ENCODE measurements at places on chromosomes 13 and 19. TPM values are rescaled to one million over a fixed set of nuclear protein-coding genes. Genes with fewer than 3 reads are reported as not detected.
A peak's percentile ranks its signal among the peaks of the same experiment; 100 is the strongest.

DNA sequence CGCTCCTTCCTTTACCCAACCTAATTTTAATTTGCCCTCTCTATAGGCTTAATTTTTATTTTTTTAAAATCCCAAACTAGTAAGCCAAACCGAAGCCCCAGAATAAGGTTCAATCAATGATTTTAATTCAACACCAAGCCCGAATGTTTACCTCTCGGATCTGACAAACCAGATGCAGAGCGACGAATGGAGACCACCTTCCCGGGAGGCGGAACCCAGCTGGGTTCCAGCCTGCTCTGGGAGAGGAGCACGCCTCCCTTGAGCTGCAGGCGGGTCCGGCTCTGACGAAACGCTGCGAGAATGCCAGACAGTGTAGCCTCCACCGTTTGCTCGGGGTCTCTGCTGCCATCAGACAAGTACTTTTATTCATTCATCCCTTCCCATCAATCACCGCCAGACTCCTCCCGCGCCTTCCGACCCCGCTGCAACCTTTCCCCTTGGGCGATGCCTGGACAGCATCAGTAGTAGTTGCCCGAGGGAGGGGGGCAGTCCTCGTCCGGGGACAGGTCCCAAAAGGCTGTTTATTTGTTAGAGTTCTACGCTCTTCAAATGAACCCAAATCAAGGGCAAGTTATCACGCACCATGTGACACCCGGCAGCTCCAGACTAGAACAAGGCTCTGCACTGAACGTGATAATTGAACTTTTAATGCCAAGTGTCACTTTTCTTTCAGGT lies 752 bp upstream of the EDNRB start:
- DNase-seq, result peak; percentile 63

DNA sequence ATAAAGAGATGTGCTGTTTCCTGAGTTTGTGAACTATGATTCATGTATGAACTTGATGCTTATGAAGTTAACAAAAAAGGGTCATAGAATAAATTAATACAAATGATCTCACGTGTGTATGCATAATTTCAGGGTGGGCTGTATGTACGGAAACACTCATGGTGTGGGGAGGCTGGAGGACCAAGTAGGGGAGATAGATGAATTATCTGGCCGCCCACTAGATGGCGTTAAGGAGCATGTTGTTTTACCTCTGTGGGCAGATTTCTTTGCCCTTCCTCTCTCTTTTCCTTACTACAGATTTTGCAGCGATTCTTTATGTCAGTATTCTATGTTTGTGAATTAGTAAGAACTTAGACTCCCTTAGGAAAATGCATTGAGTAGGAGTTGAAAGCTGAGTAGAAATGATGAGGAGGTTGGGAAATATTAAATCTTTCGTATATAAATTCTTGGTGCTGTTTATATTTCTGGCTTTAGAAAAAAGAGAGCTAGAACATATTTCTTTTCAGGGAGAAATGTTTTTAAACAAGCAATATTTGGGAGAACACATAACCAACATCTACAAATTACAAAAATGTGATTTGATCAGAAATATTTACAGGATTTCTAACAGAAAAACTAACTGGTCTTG lies 47.4 kb upstream of the TMTC4 start:
- peak; percentile 50 for DNase-seq

- no peak for DNase-seq
Measured at GRCh38 chr13:24802074-24802473, 38.1 kb downstream of the RNF17 start.

GRCh38 chr13:62418872-62419271 lies 1003.2 kb upstream of the PCDH20 start:
- DNase-seq, result no peak

Gene MIR17HG
- total RNA-seq, result 4.2 TPM

Gene GJA3
- 0.13 TPM for total RNA-seq

GRCh38 chr19:28977826-28978225 lies 235.1 kb downstream of the UQCRFS1 start:
- no peak for DNase-seq

Gene SPTBN4
- total RNA-seq, result 2.6 TPM

Gene SHFL
- 44.6 TPM for total RNA-seq

Gene LRRC8E
- total RNA-seq, result 8.5 TPM

DNA sequence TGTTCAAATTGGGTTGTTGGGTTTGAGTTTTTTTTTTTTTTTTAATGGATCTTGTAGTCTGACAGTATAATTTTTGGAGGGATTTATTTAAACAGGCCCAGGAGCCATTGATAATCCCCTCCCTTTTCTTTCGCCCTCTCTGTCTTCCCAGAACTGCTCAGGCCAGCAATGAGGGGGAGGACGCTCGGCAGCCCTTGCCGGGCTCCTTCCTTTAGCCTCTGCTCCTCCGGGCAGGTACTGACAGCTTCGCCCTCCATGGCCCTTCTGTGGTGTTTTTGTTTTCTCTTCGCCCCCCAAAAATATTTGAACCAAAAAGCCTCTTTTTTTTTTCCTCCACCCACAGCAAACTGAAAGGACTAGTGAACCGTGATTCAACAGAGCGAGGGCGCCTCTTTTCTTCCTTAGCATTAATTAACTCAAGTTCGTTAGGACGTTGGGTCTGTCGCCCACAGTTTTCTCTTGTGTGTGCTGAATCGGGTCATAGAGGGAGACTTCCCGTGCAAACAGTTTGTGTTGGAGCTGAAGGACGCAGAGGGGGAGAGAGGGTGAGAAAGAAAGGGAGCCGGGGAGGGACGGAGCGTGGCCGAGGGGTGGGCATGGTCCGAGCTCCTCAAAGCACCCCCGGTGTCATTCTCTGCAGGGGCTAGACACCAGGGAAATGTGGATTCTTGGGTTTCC lies 21.5 kb downstream of the NFIX start:
- no peak for DNase-seq

GRCh38 chr13:77988355-77988754 lies 69.7 kb upstream of the EDNRB start:
- DNase-seq, result no peak

DNA sequence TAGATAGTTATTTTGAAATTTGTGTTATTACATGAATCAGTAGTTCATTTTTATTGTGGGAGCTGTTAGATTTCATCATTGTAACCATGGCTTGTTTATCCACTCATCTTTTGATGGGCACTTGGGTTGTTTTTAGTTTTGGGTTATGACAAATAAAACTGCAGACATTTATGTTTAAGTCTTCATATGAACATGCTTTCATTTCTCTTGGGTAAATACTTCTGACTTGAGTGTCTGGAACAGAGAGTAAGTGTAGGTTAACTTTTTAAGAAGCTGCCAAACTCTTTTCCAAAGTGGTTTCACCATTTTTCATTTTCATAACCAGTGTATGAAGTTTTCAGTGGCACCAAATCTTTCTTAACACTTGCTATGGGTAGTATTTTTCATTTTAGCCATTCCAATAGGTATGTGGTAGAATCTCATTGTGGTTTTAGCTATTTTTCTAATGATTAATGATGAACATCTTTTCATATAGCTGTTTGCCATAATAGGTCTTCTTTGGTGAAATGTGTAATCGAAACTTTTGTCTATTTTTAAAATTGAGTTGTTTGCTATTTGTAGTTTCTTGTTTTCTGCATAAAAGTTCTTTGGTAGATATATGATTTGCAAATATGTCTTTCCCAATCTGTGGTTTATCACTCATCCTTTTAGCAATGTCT lies 17.9 kb downstream of the SLAIN1 start:
- no peak for DNase-seq

- no peak for DNase-seq
Measured at GRCh38 chr13:74570046-74570445, 435.8 kb upstream of the KLF12 start.

Gene ADGRE1
- total RNA-seq, result 0.36 TPM

GRCh38 chr19:6739883-6740588 lies 556 bp downstream of the TRIP10 start:
- DNase-seq, result peak; percentile 57

Gene POGLUT2
- total RNA-seq, result 2.2 TPM

Gene NPHS1
- total RNA-seq, result not detected

Gene GFY
- total RNA-seq, result not detected

- no peak for DNase-seq
Measured at GRCh38 chr13:110012102-110012739, 225.8 kb upstream of the IRS2 start.

DNA sequence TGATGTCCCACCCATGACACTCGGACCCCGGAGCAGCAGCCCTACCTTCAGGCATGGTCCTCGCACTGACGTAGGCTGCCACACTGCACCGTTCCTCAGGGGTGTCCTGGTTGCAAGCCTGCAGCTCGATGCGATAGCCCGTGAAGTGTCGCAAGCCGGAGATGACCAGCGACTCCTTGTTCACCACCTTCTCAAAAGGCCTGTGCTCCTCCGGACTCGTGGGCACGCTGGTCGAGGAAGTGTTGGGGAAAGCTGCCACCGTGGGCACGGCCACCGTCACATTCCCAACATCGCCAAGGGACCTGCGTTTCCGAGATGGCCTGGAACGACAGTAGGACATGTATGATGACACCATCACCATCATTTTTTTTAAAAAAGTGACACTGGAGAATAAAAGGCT lies 73.3 kb downstream of the ZNF557 start:
- no peak for DNase-seq

Gene MATK
- 1.9 TPM for total RNA-seq

GRCh38 chr13:29434217-29434945 lies 161.1 kb downstream of the SLC7A1 start:
- no peak for DNase-seq

Gene DPF1
- total RNA-seq, result not detected

GRCh38 chr19:30722186-30722585 lies 350.0 kb downstream of the ZNF536 start:
- DNase-seq, result no peak

GRCh38 chr13:80132741-80133601 lies 208.0 kb downstream of the SPRY2 start:
- DNase-seq, result peak; percentile 47

- DNase-seq, result no peak
Measured at GRCh38 chr19:39303373-39304184, 7.4 kb downstream of the IFNL1 start.

DNA sequence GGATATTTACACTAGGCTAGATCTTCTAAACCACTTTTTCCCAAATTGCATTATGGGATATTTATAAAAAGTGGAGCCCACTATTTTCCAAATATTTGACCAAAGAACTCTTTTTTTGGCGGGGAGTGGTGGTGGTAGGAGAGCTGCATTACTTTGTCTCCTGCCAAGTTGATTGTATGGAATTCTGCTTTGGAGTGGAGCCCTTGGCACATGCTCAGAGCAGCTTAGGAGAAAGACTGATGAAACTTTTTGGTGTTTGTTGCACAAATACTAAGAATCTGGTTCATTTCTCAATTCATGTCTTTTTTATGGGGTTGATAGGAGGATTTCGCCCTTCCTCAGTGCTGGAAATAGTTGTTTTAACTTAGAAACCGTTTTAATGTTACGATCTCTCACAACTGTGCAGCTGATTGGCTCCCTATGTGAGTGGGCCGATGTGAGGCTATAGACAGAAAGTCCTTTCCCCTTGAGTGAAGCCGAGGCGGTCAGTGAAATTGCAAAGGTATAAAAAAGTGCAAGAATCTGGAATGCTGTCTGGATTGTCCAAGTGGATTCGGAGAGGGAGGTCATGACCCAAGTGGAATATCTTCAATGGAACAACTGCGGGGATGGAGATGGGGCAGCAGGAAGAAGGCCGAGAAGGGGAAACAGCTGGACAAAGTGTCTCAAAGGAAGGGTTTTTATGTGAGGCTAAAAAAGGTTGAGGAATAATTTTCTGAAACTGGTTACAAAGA lies 415.9 kb downstream of the FGF9 start:
- DNase-seq, result no peak

- DNase-seq, result no peak
Measured at GRCh38 chr19:343941-344624, 513 bp downstream of the MIER2 start.

DNA sequence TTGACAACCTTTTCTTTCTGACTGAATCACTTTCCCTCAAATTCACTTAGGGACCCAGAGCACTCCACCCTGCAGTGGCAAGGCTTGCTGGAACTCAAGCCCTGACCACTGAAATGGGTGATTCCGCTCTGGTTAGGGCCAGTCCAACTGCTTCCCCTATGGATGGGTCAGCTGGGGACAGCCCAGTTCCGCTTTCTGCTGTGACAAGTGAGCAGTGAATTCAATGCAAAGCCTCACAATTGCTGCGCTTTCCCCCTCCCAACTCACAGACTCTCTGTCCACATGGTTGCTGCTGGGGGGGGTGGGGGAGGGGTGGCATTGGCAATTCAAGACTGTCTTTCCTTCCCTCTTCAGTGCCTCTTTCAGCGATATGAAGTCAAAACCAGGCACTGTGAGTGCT lies 18.7 kb downstream of the CD70 start:
- no peak for DNase-seq

DNA sequence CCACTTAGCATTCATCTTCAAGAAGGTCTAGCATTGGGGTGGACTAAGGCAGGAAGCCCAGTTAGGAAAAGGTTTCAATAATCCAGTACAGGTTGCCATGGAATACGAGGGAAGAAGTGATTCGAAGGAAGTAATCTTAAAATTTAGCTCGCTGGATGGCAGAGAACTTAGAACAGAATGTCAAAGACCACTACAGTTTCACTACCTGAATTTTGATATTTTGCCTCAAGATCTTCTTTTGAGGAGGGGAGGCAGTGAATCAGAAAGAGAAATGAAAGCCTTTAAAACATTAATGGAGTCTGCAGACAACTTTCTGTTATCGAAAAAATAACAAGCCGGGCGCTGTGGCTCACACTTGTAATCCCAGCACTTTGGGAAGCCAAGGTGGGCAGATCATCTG lies 7.0 kb upstream of the RAB8A start:
- DNase-seq, result no peak

DNA sequence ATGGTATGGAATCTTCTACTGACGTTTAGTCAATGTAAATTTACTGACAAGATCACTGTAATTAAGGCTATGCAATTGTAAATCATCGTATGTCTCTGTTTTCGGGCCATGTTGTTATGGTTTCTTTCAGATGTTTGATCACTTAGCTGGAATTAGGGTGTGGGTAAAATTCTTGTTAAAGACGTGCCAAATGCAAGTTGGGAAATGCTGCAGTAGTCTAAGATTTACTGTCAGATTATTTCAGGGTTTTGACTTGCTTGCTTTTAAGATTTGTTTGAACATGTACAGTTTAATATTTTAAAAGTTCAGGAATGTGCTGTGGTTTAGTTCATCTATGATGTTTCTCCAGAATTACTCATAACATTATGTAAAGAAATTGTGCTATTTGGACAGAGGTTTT lies 10.8 kb downstream of the NDFIP2 start:
- no peak for DNase-seq

GRCh38 chr13:32428581-32429432 lies 877 bp upstream of the N4BP2L1 start:
- DNase-seq, result no peak

Gene ZNF763
- 8.7 TPM for total RNA-seq

- DNase-seq, result no peak
Measured at GRCh38 chr19:45825917-45826893, 11.1 kb upstream of the RSPH6A start.

DNA sequence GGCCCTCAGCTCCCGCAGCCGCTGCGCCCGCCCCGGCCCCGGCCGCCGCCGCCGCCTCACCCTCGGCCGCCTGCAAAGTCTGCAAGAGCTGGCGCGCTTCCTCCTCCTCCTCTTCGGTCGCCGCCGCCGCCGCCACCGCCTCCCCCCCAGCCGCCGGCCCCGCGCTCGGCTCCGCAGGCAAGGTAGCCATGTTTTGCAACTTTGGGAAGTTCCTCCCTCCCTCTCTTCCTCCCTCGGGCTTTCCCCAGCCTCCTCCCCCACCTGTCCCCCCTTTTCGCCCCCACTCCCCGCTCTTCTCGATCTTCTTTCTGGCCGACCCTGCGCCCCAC lies 433 bp downstream of the SIX5 start:
- DNase-seq, result peak; percentile 65

GRCh38 chr19:55379174-55379573 lies 2.5 kb downstream of the TMEM190 start:
- DNase-seq, result no peak
